ENCODE measurements at places on chromosomes 12 and 14.

GRCh38 chr14:94953541-94954260, 183.8 kb upstream of the GSC start:
- no peak overlapping the region for H3K27ac ChIP-seq
- H3K4me3 ChIP-seq, result no peak overlapping the region
- no peak for DNase-seq

GRCh38 chr14:21220874-21221477, 48.3 kb downstream of the HNRNPC start:
- DNase-seq, result no peak
- H3K27me3 ChIP-seq, result no peaks in the 10 kb centered on the region
- H3K27ac ChIP-seq, result no peak overlapping the region
- no peak overlapping the region for H3K4me3 ChIP-seq

- no peaks in the 10 kb centered on the region for H3K36me3 ChIP-seq
- H3K4me1 ChIP-seq, result no peaks in the 10 kb centered on the region
- no peaks in the 10 kb centered on the region for H3K27me3 ChIP-seq
- no peak overlapping the region for H3K27ac ChIP-seq
Observed at GRCh38 chr12:90124914-90125313, 416.3 kb upstream of the ATP2B1 start.

DNA sequence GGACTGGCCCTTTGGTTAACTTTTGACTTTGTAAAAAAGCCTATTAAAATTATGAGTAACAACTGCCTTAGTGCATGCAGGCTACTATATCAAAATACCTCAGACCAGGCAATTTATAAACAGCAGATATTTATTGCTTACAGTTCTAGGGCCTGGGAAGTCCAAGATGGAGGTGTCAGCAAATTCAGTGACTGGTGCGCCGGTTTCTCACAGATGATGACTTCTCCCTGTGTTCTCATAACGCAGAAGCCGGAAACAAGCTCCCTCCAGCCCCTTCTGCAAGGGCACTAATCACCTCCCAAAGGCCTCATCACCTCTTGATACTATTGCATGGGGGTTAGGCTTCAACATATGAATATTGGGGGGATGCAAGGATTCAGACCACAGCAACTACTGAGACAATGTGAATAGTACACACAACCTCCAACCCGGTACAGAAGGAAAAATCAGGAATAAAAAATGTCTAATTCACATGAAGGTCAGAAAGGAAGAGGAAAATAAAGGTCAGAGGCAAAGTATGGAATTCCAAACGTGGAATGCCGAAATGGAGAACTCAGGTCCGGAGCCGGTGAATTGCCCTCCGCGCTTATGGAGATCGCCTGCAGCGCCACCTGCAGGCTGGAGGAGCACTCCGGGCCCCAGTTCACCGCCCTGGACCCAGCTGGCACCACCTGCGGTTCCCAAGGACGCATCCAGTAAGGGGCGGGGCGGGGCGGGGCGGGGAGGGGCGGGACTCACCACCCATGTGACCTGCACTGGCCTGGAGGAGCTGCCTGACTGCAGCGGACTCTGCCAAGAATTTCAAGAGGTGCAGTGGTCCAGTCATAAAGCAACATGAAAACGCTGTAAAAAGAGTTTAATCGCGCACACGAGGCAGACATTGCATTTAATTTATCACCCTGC, 203.4 kb downstream of the KIF26A start:
- H3K27me3 ChIP-seq, result peaks cover 5% of the 10 kb centered on the region
- no peaks in the 10 kb centered on the region for H3K4me1 ChIP-seq
- no peak overlapping the region for H3K4me3 ChIP-seq
- no peaks in the 10 kb centered on the region for H3K36me3 ChIP-seq

DNA sequence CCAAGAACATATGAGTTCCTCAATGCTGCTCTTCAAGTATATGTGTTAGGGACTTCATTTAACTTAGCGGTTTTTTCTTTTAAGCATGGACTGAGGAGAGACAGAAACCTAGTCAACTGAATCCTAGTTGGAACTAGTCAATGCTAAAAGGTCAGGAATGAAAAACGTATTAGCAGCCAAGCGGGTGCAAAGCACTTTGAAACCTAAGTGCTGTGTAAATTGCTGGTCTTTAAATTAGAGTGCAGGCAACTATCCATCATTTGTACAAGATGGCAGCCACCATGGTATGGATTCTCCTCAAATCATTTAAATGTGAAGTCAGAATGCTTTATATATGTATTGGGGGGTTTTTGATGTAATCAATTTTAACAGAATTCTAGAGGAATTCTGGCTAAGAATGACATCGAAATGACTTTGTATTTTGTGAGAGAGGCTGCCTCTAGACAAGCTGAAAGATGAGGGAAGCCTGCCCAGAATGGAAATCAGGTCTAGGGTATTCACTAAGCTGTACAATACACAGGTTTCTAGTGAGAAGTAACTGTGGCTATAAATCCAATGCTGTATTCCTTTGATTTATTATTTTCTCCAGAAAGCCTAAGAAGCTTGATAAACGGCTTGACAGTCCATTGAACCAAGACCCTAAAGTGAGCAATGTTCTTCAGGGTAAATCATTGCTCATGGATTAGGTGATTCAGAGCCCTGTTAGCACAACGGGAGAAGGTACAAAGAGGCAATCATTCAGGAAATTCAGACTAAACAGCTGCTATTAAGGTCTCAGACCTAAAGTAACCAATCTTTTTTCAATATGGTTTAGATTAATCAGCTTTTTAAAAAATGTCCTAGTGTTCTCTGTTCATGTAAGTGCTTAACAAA, 198.8 kb downstream of the ANO2 start:
- no peak overlapping the region for H3K4me3 ChIP-seq
- no peak for DNase-seq
- no peaks in the 10 kb centered on the region for H3K36me3 ChIP-seq
- H3K4me1 ChIP-seq, result peaks cover 3% of the 10 kb centered on the region
- H3K27ac ChIP-seq, result no peak overlapping the region

DNA sequence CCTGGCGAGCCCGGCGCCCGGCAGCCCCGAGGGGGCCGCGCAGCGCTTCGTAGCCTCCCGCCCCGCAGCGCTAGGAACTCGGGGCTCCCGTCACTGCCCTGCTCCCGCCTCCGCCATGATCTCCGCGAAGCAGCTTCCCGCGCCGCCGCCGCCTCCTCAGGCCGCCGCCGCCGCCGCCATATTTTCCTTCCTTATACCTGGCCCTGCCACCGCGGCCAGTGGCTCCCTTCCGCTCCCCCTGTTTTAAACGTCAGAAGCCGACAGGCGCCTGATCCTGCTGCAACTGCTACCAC, 286 bp downstream of the PPP4R3A start:
- H3K4me1 ChIP-seq, result peaks cover 17% of the 10 kb centered on the region
- peak overlapping the region; percentile 95 for H3K27ac ChIP-seq
- DNase-seq, result no peak
- peak overlapping the region; percentile 92 for H3K4me3 ChIP-seq

- no peak overlapping the region for H3K27ac ChIP-seq
- no peaks in the 10 kb centered on the region for H3K36me3 ChIP-seq
- H3K27me3 ChIP-seq, result no peaks in the 10 kb centered on the region
- no peak for DNase-seq
Observed at GRCh38 chr14:93745603-93746273, 42.5 kb downstream of the PRIMA1 start.

- no peaks in the 10 kb centered on the region for H3K4me1 ChIP-seq
- no peaks in the 10 kb centered on the region for H3K36me3 ChIP-seq
- H3K4me3 ChIP-seq, result no peak overlapping the region
- no peak for DNase-seq
- H3K27me3 ChIP-seq, result no peaks in the 10 kb centered on the region
Observed at GRCh38 chr12:95742586-95742985, 48.0 kb downstream of the NTN4 start.

DNA sequence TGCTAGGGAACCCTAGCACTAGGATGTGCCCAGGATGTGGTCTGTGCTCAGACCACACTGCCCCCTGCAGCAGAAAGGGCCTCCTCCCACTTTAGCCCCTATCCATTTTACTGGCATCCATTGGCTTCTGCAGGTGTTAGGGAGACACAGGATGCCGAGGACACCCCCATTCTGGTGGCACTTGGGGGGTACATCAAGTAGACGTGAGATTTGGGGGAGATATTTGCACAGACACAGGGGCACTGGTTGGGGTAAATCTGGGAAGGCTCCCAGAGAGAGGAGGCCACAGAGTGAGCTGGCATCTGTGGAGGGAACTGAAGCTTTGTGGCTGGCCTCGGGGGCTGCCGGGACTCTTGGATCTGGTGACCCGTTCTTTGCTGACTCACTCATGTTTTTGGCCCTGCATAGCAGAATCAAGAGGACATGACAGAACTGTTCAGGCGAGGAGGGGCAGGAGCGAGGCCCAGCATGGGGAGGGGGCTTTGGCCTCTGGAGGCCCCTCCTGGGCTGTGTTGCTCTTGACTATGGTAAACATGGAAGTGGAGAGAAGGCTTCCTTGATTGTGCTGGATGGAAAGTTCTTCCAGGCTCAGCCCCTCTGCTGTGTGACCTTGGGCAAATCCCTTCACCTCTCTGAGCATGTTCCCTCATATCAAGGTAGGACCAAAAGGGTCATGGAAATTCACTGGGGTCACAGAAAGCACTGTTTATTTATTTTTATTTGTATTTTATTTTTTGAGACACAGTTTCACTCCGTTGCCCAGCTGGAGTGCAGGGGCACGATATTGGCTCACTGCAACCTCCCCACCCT, 1.8 kb downstream of the PLBD2 start:
- H3K4me1 ChIP-seq, result peaks cover 10% of the 10 kb centered on the region
- peaks cover 8% of the 10 kb centered on the region for H3K36me3 ChIP-seq
- DNase-seq, result no peak
- no peaks in the 10 kb centered on the region for H3K27me3 ChIP-seq
- peak overlapping the region; percentile 93 for H3K27ac ChIP-seq

- H3K4me3 ChIP-seq, result no peak overlapping the region
- no peaks in the 10 kb centered on the region for H3K4me1 ChIP-seq
- H3K27me3 ChIP-seq, result no peaks in the 10 kb centered on the region
- H3K36me3 ChIP-seq, result no peaks in the 10 kb centered on the region
Observed at GRCh38 chr12:101581190-101581589, 13.6 kb upstream of the MYBPC1 start.

DNA sequence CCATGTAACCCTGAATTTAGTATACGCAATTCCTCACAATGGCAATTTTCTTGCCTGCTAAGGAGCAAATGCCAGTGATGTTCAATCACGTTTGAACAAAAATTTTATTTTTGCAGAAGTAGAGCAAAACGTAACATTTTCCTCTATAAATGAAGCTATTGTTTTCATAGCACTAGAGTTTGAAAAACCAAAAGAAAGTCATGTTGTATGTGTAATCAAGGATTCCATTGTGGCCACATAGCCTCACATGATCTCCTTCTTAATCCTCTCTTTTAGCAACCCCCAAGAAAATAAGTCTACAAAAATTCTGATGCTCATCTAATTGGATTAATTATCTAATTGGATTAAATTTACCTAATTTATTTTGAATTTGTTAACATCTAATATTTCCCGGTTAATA, 1217.4 kb upstream of the FLRT2 start:
- no peaks in the 10 kb centered on the region for H3K27me3 ChIP-seq
- no peak overlapping the region for H3K27ac ChIP-seq
- no peaks in the 10 kb centered on the region for H3K4me1 ChIP-seq

DNA sequence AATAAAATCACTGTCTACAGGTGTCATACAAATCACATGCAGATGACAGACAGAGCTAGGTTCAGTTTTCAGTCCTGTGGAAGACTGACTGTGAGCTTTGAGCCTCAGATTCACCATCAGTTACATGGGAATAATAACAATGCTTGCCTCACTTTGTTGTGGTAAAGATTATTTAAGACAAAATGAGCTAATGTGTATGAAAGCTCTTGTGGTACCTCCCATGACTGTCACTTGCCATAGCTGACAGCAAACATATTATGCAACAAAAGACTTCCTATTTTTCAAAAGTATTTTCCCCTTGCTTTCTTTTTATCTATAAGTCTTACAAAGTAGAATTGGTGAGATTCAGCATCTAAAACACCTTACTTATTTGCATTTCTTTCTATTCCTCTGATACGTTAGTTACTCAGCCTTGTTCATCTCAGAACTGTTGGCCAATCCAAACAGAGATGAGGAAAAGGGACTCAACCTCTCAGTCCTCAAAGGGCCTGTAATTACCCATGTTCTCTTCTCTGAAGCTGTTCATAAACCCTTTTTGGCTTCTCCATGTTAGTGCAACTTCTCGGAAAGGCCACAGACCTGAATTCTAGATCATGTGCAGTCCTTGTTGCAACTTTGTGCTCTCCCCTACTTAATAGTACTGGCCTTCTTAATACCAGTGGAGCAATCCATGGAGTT, 8.8 kb upstream of the DDHD1 start:
- no peak overlapping the region for H3K27ac ChIP-seq
- no peak overlapping the region for H3K4me3 ChIP-seq
- no peaks in the 10 kb centered on the region for H3K4me1 ChIP-seq
- no peak for DNase-seq
- no peaks in the 10 kb centered on the region for H3K36me3 ChIP-seq

- H3K36me3 ChIP-seq, result no peaks in the 10 kb centered on the region
- peaks cover 59% of the 10 kb centered on the region for H3K27me3 ChIP-seq
- H3K27ac ChIP-seq, result no peak overlapping the region
Observed at GRCh38 chr14:74407801-74408154, 18.2 kb downstream of the SYNDIG1L start.

DNA sequence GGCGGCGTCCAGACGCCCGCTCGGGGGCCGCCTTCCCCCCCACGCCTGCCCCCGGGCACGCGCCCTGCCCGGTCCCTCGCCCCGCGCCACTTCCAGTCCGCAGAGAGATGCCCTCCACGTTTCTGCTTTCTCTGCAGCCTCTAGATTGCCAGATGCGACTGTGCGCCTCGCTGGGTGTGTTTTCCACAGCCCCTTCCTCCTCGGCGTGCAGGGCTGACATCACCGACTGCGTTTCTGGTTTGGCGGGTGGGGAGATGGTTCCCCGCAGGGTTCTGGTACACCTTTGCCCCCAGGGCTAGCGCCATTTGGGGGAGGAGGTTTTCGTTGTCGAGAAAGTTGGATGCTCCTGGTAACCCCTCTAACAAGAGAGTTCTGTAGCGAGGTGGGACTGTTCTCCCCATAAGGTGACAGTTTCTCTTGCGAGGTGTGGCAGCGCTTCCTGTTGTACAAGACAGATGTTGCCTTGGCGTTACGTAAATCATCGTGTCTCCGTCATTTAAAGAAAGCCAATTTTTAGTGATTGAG, 1.5 kb downstream of the CALM1 start:
- H3K36me3 ChIP-seq, result peaks cover 32% of the 10 kb centered on the region
- H3K27me3 ChIP-seq, result no peaks in the 10 kb centered on the region
- no peak for DNase-seq

DNA sequence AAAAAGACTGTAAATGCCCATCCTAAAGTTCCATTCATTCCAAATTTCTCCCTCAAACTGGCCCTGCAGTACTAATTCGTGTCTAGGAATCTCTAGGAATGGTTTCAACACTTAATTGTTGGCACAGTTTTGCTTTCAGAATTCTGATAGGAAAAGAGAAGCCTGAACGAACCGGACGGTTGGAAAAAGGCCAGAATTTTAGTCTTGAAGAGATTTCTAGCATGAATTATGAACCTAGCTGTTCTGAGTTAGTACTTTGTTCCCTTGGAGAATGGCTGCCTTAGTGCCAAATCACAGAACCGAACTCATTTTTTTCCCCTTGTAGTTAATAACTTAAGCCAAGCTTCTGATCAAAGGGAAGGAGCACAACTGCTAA, 262.6 kb downstream of the ADAMTS20 start:
- no peaks in the 10 kb centered on the region for H3K36me3 ChIP-seq
- no peak for DNase-seq
- no peaks in the 10 kb centered on the region for H3K4me1 ChIP-seq
- H3K4me3 ChIP-seq, result peak overlapping the region; percentile 7
- no peaks in the 10 kb centered on the region for H3K27me3 ChIP-seq

GRCh38 chr12:123608182-123608581, 6.3 kb downstream of the DDX55 start:
- no peak for DNase-seq
- H3K4me3 ChIP-seq, result no peak overlapping the region
- H3K27me3 ChIP-seq, result no peaks in the 10 kb centered on the region
- peaks cover 65% of the 10 kb centered on the region for H3K36me3 ChIP-seq
- no peak overlapping the region for H3K27ac ChIP-seq

GRCh38 chr14:77475432-77476115, 17.7 kb downstream of the AHSA1 start:
- H3K27ac ChIP-seq, result no peak overlapping the region
- no peaks in the 10 kb centered on the region for H3K27me3 ChIP-seq
- DNase-seq, result no peak
- H3K4me3 ChIP-seq, result no peak overlapping the region
- H3K4me1 ChIP-seq, result no peaks in the 10 kb centered on the region

Data from esophagus squamous epithelium (tissue), 5 donors.